ENCODE measurements at places on chromosomes 6 and 20.

- no peak for DNase-seq
Measured at GRCh38 chr6:116629563-116629981, 13.3 kb downstream of the RSPH4A start.

- no peak for DNase-seq
Measured at GRCh38 chr20:44457016-44457415, 18.7 kb upstream of the TTPAL start.

- DNase-seq = peak; percentile 44
Measured at GRCh38 chr6:155530219-155530834, 74.7 kb upstream of the NOX3 start.

GRCh38 chr6:4817551-4817950 lies 41.3 kb downstream of the CDYL start:
- no peak for DNase-seq
